Jurkat, Clone E6-1 (cell line): ENCODE measurements at places on chromosomes 16 and 17.

GRCh38 chr16:21584817-21585216 lies 14.6 kb upstream of the METTL9 start:
- no peak for DNase-seq

- peak; percentile 60 for DNase-seq
These were observed 482 bp upstream of the SLC16A3 start for GRCh38 chr17:82228278-82228841.

GRCh38 chr17:79624718-79625478 lies 14.0 kb upstream of the RBFOX3 start:
- no peak for DNase-seq

- DNase-seq: no peak
These were observed 7.3 kb downstream of the RPS15A start for GRCh38 chr16:18782697-18783429.

GRCh38 chr16:71867939-71868338 lies 16.0 kb downstream of the ZNF821 start:
- DNase-seq: no peak

DNA sequence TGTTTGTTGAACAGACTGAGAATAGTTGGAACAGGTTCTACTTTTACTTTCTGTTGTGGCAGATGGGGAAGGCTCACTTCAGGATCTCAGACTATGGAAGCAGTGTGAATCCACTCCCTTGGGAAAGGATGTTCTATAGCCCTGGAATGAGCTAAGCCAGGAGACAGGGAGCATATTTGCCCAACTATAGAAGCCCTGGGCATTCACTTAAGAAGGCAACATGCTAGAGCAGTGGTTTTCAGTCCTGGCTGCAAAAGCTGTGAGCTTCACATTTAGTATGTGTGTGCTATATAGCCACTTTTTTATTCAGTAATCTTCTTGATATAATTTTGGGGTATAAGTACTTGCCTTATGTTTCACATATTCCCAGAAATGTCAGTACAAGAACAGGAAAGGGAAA lies 1.2 kb upstream of the KRT32 start:
- DNase-seq: no peak

DNA sequence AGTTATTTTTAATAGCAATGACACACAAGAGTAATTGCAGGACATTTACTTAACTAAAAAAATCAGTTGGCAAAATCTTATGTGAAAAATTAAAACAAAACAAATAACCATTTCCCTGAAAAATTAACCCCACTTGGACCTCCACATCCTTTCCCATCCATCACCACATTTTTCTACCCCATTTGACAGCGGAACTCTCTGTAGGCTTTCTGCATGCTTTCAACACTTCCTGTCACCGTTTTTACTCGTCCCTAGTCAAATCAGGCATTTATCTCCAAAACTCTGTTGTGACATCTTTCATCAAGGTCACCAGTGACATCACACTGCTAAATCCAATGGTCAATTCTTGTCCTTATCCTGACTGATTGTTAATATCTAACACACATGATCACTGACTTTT lies 27.5 kb downstream of the KCNJ16 start:
- DNase-seq: no peak

DNA sequence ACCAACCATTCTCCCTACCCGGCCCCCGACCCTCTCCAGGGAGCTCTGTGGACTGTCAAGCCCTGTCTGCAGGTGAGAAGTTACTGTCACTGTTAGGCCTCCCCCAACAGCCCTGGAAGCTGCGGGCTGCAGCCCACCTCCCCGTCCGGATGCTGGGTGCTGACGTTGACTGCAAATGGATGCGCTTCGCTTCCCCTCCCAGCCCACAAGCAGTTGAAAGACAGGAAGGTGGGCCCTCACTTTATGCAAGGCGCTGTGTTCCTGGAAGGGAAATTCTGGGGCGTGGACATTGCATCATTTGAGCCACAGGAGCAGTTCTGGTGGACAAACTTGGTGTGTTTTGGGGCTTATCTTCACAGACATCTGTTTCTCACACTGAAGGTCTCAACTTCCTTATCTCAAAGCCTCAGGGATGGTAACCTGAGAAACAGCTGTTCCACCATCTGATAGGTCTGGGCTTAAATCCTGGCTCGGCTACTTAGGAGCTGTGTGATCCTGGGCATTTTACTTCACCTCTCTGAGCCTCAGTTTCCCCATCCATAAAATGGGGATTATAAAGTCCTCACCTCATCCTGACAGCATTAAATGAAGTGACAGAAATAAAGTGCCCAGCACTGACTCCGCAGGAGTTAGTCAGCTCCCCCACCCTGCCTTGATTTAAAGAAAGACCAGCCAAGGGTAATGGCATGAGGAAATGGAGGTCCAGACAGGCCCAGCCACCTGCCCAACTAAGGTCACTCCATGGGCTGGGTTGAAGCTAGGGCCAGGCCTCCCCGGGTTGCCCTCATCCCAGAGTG lies 4.6 kb upstream of the DRC7 start:
- peak; percentile 97 for DNase-seq

GRCh38 chr17:633641-634101 lies 81.0 kb downstream of the VPS53 start:
- no peak for DNase-seq

DNA sequence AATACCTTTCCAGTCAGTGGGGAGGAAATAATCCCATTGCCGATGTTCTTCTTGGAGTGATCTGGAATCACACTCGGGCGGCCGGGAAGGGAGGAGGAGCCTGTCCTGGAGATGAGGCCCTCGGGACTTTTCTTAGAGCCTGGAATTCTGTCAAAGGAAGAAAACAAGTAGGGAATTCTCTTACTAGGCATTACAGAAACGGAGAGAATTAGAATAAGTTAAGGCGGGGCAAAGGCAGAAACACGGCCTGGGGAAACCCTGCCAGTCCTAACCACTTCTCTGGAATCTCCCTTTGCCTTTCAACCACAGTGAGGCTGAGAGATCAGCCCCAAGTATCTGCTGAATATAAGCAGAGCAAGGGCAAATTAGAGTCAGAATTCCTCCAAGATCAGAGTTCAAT lies 27.8 kb downstream of the USP36 start:
- DNase-seq: no peak

DNA sequence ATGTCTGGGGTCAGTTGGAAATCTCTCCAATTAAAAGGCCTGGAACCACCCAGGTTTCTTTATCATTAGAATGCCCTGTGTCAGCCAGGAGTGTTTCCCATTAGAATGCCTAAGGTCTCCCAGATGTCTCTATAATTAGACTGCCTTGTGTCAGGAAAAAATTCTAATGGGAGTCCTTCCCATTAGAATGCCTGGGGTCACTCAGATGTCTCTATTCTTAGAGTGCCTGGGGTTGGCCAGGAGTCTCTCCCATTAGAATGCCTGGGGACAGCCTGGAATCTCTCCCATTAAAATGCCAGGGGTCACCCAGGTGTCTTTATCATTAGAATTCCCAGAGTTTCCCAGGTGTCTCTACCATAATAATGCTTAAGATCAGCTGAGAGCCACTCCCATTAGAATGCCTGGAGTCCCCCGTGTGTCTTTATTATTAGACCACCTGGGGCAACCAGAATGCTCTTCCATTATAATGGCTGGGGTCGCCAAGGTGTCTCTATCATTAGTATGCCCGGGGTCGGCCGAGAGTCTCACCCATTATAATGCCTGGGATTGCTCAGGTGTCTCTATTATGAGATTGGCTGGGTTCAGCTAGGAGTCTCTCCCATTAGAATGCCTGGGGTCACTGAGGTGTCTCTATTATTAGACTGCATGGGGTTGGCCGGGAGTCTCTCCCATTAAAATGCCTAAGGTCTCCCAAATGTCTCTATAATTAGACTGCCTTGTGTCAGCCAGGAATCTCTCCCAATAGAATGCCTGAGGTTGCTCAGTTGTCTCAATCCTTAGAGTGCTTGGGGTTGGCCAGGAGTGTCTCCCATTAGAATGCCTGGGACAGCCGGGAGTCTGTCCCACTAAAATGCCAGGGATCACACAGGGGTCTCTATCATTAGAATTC lies 2254.6 kb downstream of the TP53TG3F start:
- no peak for DNase-seq

- no peak for DNase-seq
These were observed 567.9 kb upstream of the CDH11 start for GRCh38 chr16:65689726-65690125.

DNA sequence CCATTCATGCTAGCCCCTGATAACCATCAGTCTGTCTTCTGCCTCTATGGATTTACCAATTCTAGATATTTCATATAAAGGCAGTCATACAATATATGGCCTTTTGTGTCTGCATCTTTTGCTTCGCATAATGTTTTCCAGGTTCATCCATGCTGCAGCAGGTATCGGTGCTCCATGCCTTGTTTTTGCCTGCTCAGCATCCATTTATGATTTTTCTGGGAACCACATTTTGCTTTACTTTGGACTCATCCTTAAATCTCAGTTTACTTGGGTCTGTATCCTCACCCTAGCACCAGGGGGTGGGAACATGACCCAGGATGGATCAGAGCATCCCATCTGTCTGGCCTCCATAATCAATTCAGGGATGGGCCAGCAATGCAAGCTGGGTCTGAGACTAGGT lies 325.7 kb downstream of the XYLT1 start:
- no peak for DNase-seq

DNA sequence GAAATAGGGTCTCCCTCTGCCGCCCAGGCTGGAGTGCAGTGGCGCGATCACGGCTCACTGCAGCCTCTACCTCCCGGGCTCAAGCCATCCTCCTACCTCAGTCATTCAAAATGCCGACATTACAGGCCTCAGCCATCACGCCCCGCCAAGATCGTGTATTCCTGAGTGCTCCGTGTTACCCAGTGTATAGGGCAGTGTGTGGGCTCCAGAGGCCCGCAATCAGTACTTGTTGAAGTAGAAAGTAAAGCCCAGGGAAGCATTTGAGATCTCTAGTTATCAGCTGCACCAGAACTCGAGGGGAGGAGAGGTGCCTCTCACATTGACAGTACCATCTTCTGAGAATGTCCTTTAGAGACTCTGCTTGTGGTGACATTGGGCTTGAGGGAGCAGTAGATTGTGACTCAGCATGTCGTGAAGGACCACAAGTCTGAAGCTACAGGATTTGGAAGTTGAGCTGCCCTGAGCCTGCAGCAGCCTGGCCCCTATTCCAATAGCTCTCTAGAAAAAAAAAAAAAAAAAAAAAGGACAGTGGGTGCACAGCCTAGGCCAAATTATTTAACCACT lies 1.1 kb upstream of the PRPSAP1 start:
- no peak for DNase-seq

DNA sequence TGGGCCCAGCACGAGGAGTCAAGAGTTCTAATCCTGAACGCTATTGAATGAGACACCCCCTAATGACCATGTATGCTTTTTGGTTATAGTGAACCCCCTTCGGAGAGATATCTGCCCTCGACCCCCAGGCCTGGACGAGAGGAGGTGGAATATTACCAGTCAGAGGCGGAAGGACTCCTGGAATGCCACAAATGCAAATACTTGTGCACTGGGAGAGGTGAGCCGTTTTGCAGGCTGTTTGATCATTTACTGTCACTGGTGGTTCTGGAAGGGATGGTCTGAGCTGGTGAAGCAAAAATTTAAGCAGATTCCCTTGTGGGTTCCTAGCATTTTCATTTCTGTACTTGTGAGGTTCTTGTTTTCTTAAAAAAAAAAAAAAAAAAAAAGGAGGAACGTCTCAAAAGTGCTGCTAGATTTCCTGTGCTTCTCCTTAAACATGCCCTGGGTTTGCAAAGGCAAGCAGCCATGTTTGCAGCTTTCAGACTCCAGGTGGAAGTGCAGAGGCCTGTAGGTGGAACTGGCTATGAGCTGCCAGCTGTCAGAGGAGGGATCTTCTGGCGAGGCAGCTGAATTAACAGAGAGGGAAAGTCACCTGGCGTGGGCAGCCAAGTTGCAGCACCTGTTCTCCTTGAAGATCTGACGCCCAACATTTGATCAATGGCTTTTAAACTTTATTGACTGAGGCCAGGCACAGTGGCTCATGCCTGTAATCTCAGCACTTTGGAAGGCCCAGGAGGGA lies 3.5 kb downstream of the MARVELD3 start:
- DNase-seq: no peak

DNA sequence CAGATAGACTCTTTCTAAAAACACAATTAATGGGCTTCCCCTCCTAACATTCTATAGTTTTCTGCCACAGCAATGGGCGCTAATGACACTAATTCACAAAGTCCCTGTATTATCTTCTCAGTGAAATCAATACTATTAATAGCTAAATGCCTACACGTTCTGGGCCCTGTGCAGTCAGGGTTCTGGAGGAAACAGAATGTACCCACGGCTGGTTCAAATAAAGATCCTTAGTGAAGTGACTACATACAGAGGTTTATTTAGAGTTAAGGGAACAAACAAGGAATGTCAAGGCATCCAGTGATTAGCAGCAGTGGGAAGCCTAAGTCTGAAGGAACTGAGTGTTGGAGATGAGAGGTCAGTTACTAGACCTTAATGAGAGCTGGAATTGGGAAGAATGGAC lies 43.5 kb upstream of the MTMR4 start:
- DNase-seq: no peak

DNA sequence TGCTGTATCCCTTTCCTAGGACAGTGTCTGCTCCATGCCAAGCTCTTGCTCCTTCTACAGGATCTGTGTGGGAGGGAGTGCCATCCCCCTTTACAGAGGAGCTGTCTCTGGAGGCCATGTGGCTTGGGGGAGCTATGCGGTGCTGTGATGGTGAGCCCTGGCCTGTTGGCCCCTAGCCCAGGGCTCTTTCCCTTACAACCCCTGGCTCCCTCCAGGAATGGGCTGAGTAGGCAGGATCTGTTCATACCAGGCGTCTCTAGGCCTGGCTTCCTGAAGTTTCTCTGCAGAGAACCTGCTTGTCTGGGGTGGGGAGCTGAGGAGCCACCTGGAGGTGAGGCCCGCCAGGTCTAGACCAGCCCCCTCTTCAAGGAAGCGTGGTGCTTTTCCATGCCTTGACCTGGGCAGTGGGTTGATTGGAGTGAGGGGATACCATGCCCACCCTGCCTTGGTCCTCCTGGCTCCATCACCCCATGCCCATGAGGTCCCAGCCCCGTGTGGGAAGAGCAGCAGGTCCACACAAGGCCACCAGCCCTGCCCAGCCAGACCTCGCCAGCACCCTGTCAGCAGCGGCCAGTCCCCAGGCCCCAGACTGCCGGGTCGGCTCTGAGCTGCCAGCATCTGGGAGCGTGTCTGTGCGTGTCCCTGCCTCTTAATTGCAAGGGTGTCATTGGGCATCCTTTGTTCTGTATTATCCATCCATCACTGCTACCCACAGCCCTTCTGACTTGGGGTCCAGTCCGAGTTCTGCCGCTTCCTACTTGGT lies 14.7 kb downstream of the LLGL2 start:
- no peak for DNase-seq

GRCh38 chr16:83908798-83909197 lies 9.9 kb downstream of the MLYCD start:
- DNase-seq: no peak

- DNase-seq: no peak
These were observed 15.7 kb downstream of the CCDC43 start for GRCh38 chr17:44673893-44674292.

DNA sequence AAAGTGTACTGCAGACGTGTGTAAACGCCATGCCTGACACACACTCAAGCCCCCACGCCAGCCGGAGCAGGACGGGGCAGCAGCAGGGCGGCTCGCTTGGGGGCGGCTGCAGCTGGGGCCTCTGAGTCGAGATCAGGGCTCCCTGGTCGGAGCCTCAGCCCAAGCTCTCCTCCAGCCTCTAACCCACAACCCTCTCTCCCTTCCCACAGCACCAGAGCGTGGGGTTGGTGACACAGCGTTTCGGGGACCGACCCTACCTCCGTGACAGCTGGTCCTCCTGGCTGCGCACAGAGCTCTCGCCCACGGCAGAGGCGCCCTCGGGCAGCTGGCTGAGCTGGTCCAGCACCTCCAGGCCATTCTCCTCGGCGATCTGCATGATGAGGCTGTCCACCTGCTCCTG lies 11.2 kb downstream of the CHMP1A start:
- DNase-seq: no peak
